Activated gamma-delta T cell treated with Interleukin-2 at 50 U/mL for 16 hours (primary cell): ENCODE measurements at places on chromosomes 3 and 15.

DNA sequence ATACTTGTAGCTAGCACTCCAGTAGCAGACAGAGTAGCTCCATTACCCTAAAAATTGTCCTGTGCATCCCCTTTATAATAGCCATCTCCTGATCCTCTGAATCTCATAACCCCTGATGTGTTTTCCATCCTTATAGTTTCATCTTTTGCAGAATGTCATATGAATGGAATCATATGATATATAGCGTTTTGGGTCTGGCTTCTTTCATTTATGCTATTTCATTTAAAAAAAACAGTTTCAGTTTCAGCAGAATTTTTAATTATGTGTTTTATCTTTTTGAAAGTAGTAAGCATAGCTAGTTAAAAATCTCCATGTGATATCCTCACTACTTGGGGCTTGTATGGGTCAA lies 132.7 kb downstream of the KLF13 start:
- DNase-seq, result no peak

GRCh38 chr15:68578175-68578979 lies 416 bp upstream of the CORO2B start:
- DNase-seq, result no peak

DNA sequence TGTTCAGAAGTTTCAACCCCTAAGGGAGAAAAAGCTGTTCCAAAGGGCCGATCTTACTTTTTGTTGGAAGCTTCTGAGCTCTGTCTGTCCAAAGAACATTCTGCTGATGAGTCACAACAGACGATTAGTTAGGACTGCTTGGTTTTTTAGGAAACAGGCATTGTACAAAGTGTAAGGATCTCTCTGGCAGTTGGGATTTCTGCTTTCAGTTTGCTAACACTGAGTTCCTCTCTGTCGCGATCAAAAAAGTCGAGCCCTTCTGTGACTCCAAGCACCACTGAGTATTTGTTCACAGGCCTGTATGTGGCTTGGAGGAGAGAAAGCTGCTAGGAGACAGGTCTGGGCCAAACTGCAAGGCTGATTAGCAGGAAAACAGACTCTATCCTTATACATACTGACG lies 91.8 kb upstream of the PFN2 start:
- DNase-seq, result no peak

GRCh38 chr15:74109713-74110112 lies 20.7 kb upstream of the ISLR2 start:
- no peak for DNase-seq

DNA sequence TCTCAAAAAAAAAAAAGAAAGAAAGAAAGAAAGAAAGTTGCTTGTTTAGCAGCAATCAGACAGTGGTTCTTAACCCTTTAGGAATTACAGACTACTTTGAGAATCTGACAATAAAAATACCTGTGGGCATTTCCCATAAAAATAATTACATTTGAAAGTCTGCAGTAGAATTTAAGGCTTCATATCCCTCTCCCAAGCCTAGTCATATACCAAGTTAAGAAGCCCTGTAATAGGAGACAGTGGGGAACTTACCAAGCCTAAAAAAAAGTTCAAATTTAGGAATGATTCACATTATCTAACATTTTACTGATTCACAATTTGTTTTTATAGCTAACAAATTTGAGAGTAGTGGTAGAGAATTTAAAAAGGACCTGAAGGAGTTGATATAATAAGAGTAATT lies 47.5 kb downstream of the LRRFIP2 start:
- DNase-seq, result no peak
